CD8-positive, alpha-beta T cell (primary cell): ENCODE measurements at places on chromosomes 7 and 10.

GRCh38 chr10:115503546-115503945 lies 410.4 kb downstream of the ATRNL1 start:
- DNase-seq, result no peak

- DNase-seq, result no peak
These were observed 13.6 kb downstream of the TPK1 start for GRCh38 chr7:144822223-144822622.

GRCh38 chr10:100739517-100740368 lies 5.6 kb upstream of the PAX2 start:
- no peak for DNase-seq

GRCh38 chr10:83633547-83633946 lies 505.8 kb upstream of the GHITM start:
- no peak for DNase-seq

DNA sequence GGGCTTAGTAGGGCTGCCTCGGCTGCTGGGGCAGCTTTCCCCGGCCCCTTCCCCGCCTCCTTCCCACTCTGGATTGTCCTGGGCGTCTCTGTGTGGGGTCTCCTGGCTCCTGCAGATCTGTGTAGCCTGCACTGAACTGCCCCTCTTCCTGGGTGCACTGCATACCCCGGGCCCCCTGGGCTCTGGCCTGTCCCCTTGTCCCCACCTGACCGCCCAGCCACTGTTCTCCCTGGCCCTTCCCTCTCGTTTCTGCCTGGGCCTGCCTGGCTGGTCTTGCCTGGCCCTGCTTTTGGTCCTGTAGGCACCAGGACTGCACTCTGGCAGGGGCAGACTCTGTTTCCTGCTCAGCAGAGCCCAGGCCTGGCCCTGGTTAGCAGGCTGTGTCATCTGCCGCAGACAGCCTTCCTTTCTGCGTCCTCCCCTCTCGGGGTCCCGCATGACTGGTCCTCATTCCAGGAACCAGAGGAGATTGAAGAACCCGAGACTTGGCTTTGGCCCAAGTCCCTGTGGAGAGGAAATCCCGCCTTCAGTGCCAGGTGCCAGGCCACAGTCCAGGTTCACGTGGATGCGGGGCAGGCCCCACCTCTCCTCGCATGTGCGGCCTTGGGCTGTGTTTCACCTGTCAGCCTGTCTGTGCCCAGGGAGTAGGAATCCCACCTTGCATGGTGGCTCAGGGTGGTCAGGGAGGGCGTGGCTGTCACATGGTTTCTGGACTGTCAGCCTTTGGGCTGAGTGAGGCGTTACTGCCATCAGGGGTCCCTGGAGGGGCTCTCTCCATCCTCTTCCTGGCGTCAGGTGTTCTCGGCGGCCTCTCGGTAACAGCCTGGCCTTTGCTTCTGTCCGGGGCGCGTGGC lies 9.2 kb downstream of the INPP5A start:
- DNase-seq, result no peak

DNA sequence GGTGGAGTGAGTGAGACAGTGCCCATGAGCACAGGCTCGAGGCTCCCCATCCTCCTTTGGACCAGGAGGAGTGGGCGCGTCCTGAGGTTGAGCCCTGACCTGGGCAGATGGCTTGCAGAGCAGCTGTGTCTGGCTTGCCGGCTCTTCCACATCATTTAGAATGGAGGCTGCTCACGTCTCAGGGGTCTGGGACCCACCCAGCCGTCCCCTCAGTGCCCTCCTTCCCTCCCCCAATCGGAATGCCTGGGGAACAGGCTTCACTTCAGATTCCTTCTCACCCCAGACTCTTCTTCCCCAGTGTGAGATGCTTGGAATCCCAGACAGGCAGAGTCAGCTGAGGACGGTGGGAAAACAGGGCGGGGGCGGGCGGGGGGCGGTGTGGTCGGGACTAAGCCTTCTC lies 968.6 kb upstream of the ZNF722 start:
- DNase-seq, result no peak

- DNase-seq, result no peak
These were observed 145.1 kb upstream of the TMEM106B start for GRCh38 chr7:12066004-12066403.

DNA sequence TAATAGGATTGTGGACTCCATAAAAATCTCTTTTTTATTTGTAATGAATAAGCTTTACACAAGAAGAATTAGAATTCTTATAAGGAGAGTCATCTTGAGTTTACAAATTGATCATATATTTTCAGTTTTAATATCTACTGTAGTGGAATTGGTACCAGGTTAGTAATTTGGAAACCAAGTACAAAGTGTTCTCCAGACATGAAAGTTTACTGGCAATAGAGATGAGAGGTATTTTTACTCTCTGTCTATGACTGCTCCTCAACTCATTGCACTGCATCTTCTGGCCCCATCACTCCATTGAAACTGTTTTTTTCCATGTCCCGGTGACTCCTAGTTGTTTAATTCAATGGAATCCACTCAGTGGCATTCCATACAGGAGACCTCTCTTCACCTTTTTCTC lies 164.5 kb upstream of the SMIM30 start:
- no peak for DNase-seq

DNA sequence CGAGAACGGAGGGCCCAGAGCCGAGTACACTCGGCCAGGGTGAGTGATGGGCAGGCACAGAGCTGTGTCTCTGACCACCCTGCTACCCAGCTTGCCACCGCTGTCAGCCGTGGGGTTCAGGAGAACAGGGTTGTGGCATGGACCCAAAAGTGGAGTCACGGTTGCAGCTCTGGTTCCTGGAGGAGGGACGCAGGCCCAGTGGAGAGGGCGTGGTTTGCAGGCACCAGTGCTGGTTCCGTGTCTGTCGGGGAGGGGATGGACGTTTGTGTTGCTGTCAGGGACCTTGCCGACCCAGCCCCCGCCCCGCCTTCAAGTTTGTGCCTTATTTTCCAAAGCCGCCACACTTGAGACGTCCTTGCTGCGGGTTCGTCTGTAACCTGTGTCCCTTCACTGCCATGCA lies 45.1 kb upstream of the AP5Z1 start:
- DNase-seq, result no peak

DNA sequence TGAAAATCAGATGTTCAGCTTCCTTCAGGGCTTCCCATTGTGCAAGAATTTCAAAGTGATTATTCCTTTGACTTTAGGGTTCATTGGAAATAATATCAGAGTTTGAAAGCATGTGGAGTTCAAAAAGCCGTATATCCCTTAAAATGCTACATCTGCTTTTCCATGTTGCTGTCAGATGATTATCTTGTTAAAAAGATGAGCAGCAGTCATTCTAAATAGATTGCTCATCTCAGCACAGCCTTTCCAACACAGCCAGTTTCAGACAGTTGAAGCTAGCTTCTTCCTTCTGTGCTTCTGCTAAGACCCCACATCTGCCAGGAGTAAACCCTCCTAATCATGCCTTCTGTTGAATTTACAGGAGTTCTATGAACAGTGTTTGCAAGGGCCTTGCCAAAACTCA lies 204.4 kb upstream of the PTER start:
- no peak for DNase-seq

GRCh38 chr10:101291331-101292193 lies 62.3 kb upstream of the LBX1 start:
- DNase-seq, result peak; percentile 61

GRCh38 chr10:113027574-113028455 lies 77.8 kb downstream of the TCF7L2 start:
- DNase-seq, result no peak

GRCh38 chr10:99732033-99732842 lies at the start of the genes COX15 and CUTC:
Gene COX15 (minus strand): TSS chr10:99732127. CDS start chr10:99732049, 78 bp downstream.
Gene CUTC (plus strand): TSS chr10:99732234. CDS start chr10:99732349, 115 bp downstream.
- peak; percentile 96 for DNase-seq

GRCh38 chr10:72727130-72727529 lies 35.2 kb downstream of the MCU start:
- no peak for DNase-seq

DNA sequence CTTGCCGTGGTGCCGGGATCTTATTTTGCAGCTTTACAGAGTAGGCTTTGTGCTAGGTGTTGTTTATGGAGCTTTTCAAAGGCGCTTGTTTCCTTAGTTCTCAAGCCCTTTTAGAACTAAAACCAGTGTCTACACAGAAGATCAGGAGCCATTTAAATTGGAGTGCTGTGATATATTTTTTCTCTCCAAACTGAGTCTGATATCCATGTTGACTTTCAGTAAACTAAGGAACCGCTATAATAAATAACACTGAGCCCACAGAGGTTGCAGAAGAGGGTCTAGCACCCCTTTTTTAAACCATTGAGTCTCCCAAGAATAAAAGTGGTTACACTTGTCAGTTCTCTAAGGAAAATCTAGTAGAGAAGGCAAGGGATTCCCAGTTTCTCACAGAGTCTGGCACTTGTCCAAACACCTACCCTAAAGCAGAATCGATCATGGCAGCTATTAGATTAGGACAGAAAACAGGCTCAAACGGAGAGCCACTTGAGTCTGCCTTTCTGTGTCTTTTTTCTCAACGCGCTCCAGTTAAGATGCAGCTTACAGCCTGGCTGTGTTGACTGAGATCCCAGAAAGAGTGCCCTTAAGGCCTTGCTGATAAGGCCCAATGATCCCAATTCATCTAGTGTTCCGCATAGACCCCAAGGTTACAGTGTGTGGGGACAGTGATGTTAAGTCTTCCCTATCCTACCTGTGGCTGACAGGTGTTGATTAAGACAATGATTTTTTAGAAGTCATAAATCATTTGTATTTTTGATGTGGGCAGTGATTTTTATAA lies 804 bp downstream of the TMEM106B start:
- peak; percentile 48 for DNase-seq

DNA sequence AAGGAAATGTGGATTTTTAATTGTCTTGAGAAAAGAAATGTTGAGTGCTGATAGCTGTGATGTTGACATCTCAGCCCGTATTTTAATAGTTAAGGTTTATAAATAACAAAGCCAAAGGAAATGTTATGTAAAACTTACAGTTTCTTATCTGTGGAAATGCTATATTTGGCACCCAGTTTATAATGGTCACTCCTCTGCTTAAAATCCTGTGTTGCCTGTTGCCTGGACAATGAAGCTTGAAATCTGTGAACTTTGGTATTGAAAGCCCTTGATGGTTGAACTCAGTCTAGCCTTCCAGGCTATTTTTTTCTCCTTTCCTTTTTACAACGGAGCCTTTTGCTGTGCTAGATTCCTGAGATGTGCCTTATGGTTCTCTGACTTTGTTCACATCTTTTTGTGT lies 46.5 kb downstream of the MCU start:
- DNase-seq, result no peak

- DNase-seq, result no peak
These were observed 321.3 kb downstream of the PTEN start for GRCh38 chr10:88184543-88185297.

- no peak for DNase-seq
These were observed 992.1 kb downstream of the NRG3 start for GRCh38 chr10:82867056-82867455.

- no peak for DNase-seq
These were observed 367.7 kb downstream of the PHF14 start for GRCh38 chr7:11341285-11341944.

DNA sequence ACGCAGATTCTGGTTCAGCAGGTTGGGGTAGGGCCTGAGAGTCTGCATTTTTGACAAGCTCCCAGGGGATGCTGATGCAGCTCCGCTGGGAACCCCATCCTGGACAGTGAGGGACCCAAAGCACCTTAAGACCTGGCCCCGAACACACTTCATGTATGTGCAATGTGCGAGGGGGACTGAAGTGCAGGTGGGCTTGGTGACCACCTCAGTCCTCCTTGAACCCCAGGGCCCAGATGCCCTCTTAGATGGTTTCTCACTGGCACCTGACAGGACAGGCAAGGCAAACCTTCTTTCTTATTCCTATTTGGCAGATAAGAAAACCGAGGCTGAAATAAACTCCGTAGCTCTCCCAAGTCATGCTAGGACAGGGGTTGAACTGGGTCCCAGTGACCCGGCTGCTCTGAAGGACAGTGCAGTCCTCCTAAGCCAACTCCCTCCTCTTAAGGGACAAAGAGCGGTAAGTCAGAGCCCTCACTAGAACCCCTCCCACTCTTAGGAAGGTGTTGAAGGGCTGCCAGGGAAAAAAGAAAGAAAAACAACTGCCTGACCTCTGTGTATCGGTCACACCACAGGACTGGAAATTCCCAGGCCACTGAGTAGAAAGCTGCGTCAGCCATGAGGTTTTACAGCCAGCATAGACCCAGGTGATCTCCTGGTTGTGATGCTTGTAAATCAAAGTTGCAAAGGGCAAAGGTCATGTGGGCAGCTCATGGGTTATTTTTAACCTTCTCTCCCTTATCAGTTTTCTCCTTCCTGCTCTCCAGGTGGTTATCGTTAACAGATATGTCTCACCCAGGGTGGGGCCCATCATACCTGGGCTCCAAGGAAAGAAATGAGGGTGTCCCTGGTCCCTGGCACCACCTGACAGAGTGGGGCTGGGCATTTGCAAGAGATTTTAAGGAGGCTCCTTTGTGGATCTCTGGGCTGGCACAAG lies 90.9 kb upstream of the SMNDC1 start:
- DNase-seq, result peak; percentile 54

GRCh38 chr7:159272739-159273138 lies 128.1 kb upstream of the VIPR2 start:
- no peak for DNase-seq

- no peak for DNase-seq
These were observed 316.7 kb downstream of the CCDC3 start for GRCh38 chr10:12684784-12685183.

GRCh38 chr7:135023622-135024021 lies 37.3 kb downstream of the AGBL3 start:
- no peak for DNase-seq

- no peak for DNase-seq
These were observed 128.5 kb upstream of the STEAP1 start for GRCh38 chr7:90025771-90026170.

DNA sequence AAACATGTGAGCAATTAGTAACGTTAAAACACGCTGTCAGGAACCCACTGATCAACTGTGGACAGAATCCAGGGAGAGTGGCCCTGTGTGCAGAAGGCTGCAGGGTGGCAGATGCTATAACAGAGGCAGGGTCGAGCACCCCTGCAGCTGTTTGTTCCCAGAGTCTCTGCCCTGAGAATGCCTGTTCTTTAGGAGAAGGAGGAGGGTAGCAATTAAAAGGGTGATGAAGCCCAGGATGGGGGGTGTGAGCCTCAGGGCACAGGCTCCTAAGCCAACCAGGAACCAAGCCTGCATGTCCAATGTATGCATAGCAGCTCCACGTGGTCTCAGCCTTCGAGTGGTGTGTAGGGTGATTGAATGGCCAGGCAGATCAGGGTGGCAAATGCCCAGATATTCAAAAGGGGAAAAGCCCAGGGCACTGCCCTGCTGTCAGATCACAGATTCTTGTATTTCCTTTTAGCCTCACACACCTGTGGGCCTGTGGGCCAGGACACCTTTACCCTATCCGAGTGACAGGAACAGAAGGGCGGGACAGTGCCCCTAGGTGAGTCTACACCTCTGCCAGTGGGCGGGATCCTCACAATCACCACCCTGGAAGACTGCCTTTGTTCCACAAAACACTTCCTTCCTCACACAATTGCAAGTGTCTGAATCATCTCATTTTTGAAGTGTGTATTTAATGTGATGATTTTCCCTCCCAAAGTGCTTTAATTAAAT lies 7.3 kb downstream of the WDFY4 start:
- no peak for DNase-seq

- no peak for DNase-seq
These were observed 200.5 kb downstream of the SKAP2 start for GRCh38 chr7:26663874-26664273.

DNA sequence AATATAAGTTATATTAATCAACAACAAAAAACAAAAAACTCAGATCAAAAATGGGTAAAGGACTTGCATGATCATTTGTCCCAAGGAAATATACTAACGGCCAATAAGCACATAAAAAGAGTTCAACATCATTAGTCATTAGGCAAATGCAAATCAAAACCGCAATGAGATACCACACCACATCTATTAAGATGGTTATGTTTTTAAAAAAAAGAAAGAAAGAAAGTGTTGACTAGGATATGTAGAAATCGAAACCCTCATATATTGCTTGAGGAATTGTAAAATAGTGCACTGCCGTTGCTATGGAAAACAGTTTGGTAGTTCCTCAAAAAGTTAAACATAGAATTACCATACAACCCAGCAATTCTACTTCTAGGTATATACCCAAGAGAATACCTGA lies 39.4 kb upstream of the CTNNA3 start:
- no peak for DNase-seq
